ENCODE measurements at places on chromosomes 4 and X.

- peak; percentile 9 for DNase-seq
Observed at GRCh38 chr4:107931775-107932321, 499 bp downstream of the CYP2U1 start.

DNA sequence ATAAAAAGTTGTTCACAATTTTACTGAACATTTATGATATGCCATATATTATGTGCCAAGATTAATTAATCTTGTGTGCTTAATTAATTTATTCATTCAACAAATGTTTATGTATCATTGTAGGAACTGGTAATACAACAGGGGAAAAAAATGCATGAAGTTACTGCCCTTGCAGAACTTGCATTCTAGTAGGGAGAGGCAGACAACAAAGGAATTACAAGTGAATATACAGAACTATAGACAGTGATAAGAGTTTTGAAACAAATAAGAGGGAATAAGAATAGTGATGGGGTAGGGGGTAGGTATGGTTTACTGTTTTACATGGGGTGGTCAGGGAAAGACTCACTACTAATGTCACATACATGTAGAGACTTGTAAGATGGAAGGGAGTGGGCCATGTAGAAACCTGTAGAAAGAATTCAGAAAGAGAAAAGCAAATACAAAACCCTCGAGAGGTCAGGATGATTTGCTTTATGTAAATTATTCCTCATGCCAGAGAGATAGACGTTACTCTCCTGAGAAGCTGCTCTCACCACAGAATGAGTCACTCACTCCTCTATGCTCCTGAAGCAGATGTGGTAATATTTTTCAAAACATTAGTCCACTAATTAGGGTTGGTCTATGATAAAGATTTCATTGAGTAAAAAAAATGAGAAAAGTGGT lies 855.0 kb upstream of the GRID2 start:
- DNase-seq, result no peak

- no peak for DNase-seq
Observed at GRCh38 chrX:23327104-23327503, 7.5 kb upstream of the PTCHD1 start.

DNA sequence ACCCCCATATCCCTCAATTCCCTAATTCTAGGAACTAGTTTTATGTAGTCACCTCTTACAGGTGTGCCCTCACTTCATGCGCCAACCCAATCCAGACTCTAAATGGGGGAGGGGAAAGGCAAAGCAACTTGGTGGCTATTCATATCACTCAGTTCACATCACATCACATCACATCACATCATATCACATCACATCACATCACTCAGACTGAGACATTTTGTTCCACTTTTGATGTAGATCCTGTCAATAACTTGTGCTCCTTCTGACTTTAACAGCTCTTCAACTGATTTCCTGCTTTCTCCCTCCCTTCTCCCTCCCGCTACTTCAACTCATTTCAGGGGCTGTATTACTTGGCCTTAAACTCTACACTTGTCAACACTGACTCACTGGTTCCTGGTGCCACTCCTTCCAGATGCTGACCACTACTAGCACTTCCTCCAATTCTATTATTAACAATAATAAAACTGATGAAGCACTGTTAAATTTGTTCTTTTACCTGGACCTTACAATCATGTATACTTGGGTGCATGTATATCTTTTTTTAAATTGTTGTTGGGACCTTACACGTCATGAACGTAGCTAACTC lies 29.1 kb upstream of the PLS3 start:
- DNase-seq, result no peak

- no peak for DNase-seq
Observed at GRCh38 chrX:9525511-9526248, 60.8 kb downstream of the TBL1X start.

DNA sequence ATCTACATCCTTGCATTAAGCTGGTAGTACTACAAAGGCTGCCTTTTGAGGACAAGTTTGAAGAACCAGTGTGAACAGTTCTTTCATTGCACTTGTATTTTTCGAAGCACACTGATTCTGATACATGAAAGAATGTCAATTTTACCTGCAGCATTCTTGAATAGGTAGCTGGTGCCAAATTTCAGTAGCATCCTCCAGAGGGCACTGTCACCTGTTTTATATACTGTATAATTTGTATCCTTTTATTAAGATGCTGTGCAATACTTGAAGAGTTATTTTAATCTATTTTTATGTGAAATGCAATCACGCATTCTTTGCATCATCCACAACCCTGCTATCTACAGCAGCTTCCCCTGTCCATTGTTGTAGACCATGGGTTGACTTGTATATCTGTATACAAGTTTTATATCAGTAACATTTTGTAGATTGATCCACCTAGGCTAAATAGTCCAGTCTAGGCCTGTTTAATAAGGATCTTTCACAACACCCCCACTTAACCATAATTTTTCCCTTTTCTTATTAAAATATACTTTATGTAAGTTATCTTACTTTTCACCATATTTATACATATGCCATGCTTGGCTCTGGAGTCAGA lies 325.7 kb downstream of the PCDH7 start:
- peak; percentile 4 for DNase-seq

GRCh38 chrX:38206542-38206941 lies 14.1 kb downstream of the SRPX start:
- DNase-seq, result no peak

- DNase-seq, result no peak
Observed at GRCh38 chr4:123853651-123854050, 457.1 kb downstream of the SPRY1 start.

Data from activated CD4-positive, alpha-beta T cell treated with anti-CD3 and anti-CD28 coated beads, Interleukin-10, Interleukin-2, amounts not matched to agents 100 ng/mL and 50 ng/mL, durations not matched to agents 16 hours and 8 hours (primary cell).